ENCODE measurements at places on chromosomes 3 and 15.

DNA sequence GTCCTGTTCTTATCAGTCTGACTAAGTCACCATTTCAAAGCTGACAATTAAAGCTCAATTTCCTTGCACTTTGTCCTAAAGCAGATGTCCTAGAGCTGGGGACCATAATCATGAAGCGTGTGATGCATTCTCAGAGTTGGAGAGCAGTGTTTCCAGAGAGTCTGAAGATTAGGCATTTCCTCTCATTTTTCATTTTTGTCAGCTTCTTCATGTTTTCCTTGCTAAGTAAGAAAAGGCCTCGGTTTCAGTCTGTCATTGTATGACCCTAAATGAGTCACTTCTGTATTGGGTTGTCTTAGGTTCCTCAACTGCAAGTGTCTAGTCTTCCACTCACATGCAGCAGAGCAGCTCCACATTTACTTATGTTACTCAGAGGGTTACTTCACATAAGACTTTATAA, 257.2 kb upstream of the TPRG1 start:
- no peak for DNase-seq

- DNase-seq = no peak
Observed at GRCh38 chr15:65094294-65094995, 17.9 kb downstream of the KBTBD13 start.

DNA sequence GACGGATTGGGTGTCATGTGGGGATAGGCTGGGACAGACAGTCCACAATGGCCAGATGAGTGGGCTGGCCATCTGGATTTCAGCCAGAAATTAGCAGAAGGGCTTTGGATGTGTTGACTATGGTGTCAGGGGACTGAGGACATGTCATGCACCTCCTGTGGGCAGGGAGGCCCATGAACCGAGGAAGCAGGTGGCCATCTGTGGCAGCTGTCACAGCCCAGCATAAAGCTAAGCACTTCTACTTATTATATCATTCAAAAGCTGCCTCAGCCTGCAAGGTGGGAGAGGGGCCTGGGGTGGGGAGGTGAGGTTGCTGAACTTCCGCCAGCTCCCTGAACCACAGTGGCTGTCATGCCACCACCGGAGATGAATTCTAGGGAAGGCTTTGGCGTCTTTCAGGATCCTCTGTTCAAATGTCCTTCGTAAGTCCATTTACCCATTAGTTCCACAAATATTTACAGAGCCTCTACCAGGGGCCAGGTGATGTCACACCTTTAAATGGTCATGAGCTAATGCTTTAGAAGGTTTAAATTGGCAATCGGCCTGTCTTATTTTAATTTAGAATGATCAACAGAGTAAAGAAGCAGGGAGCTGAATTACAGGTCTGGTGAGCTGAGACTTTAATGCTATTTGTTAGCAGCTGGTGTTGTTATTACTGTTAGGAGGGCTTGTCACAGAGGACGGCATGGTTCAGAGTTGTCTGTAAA, 23.6 kb upstream of the CAV3 start:
- DNase-seq = no peak

DNA sequence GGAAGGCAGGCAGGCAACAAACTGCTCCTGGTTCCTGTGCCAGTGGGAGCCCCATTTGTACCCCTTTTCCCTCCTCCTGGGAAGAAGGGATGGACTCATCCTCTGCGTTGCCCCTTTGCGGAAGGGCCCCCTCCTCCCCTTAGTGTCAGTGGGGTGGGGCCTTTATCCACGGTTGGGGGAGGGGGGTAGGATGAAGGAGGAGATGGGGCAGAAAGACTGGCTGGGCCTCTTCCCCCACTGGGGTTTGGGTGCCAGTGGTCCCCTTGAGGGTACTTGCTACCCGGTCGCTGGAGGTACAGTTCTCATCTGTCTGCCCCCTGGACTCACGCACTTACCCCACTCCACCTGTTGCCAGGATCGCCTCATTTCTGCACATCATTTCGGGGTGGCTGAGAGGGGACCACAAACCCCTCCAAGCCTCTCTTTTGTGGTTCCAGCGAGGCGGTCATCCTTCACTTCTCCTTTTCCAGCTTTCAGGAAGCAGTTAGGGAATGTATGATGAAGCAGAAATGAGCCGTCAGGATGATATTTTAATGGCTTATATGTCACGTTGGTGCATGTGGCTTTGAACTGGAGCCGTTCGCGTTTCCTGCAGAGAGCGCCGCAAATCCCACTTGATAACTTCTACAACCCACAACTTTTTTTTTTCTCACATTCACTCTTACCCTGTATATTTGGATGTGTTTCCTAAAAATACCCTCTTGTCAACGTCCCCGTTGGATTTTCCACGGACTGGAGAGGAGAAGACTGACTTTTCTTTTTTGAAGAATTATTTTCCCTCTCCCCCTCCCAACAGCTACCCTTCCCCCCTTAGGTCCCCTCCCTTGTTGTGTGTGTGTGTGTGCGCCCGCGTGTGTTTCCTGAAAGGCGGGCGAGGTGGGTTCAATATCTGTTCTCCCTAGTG, at the start of gene ZIC4:
TSS of gene ZIC4 (minus strand) at position 516 of the 904 bp plus-strand sequence. CDS start 3,746 bp downstream, outside the sequence.
- no peak for DNase-seq

- DNase-seq = no peak
Observed at GRCh38 chr3:123755085-123755484, 129.0 kb downstream of the MYLK start.

DNA sequence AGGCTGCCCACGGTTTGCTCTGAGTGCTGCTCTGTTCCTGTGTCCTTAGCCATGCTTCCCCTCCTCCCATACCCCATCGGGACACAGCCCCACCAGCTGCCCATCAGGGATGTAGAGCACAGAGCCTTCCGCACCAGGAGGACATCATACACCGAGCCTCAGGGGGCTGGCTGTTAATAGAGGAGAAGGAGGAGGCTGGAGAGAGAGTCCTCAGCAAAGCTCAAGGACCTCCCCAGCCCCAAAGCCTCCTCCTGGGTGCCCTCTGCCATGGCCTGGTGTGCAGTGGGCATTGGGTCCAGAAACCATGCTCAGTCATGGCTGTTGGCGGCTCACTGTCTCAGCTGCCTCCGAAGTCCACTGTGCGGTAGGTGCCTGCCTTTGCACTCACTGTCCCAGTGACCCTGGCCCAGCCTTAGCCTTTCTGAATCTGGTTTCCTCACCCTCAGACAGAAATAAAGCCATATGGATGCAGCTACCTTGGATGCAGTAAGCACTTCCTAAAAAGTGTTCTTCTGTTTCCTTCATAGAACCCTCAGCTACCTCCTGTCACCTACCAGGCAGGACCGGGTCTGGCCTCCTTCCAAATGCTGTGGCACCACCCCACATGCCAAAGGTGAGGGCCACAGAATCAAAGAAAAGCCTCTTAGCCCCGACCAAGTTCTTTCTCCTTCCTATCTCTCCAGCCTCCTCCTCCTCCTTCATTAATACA, 53.9 kb downstream of the ACAD9 start:
- DNase-seq = no peak

DNA sequence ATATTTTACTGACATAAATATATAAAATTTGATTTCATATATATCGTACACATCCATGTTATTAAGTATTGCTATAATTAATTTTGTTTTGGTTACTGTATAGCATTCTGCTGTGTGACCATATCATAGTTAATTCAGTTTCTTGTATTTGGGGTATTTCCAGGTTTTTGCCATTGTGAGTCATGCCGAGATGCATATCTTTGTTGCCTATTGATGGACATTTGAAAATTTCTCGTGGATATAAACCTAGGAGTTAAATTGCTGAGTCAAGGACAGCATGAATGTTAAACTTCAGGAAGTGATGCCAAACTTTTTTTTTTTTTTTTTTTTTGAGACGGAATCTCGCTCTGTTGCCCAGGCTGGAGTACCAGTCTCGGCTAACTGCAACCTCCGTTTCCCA, 33.7 kb upstream of the GPR171 start:
- no peak for DNase-seq

DNA sequence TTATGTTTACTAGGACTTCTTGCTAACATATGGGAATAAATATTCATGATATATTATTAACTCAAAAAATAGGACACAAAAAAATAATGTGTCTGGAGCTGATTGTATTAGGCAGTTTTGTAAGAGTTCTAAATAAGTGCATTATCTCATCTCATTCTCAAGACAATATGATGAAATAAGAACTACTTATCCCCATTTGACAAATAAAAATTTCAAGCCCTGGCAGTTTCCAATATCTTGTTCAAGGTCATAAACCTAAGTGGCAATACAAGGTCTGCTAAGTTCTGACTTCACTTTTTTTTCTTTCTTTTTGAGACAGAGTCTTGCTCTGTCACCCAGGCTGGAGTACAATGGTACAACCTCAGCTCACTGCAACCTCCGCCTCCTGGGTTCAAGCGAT, 18.3 kb downstream of the RPN1 start:
- no peak for DNase-seq

DNA sequence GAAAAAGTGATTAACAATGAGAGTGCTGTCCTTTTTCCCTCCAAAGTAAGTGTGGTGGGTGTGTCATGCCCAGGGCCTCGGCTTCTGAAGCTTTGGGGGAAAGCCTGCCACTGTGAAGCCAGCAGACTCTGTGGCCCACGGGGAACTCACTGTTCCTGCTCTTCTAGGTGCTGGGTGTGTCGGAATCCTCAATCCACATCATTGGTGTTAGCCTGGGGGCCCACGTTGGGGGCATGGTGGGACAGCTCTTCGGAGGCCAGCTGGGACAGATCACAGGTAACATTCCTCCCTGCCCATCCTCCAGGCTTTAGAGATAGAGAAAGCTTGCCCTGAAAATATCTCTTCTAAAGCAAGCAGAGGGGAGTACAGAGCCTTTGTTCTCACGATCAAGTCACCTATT, 11.6 kb downstream of the PLA1A start:
- no peak for DNase-seq

- no peak for DNase-seq
Observed at GRCh38 chr15:71291723-71292122, 176.5 kb downstream of the THSD4 start.

DNA sequence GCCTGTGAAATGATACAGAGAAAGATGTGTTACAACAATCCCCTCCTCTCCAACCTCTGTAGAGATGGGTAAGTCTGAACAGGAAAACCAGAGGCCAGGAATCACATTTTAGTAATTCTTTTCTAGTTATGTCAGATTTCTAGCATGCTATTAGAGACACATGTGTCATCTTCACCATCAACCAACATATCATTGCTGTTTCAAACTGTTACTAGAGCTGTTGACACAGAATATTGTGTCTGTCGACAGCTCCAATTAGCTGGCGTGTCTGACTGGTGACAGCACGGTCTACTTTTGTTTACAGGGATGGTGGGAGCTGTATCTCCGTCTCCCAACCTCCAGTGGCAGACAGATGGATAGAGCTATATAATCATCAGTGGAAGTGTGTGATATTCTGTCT, 393.2 kb downstream of the SOX2 start:
- DNase-seq = no peak

GRCh38 chr3:189123595-189124387, 48.0 kb upstream of the TPRG1 start:
- DNase-seq = no peak

GRCh38 chr3:137219801-137220445, 262.1 kb downstream of the IL20RB start:
- no peak for DNase-seq

- no peak for DNase-seq
Observed at GRCh38 chr15:92071045-92071634, 217.6 kb downstream of the SLCO3A1 start.

DNA sequence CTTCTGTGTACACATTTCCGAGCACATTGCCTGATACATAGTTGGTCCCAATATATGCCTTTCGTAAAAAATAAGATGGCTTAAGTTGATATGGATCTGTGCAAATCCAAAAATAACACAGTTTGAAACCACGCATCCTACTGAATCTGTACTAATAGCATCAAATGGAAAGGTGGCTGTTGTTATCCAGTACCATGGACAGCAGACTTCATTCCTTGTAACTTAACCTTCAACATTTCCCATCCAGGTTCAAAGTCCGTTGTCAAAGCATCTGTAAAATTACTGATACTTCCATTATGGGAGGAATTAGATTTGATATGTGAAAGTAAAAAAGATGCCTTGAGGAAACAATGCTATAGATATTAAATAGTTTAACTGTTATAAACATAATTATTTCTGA, 65.5 kb upstream of the C3orf49 start:
- DNase-seq = peak; percentile 24

DNA sequence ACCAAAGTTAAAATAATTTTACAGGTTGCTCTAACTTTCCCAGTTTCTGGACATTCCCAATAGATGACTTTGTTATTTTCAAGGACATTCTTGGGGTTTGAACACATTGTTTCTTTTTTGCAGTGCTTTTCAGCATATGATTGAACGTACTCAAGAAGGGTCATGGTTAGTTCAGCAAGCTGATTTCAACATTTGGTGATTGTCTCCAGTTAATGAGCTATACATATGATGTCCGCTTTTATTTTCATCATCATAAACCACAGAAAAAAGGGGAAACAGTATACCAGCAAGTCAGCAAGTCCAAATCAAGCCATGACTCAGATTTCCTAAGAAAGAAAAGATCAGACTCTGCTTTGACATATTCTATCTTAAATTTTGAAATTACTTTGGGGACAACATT, 69.4 kb downstream of the B3GALNT1 start:
- DNase-seq = no peak

DNA sequence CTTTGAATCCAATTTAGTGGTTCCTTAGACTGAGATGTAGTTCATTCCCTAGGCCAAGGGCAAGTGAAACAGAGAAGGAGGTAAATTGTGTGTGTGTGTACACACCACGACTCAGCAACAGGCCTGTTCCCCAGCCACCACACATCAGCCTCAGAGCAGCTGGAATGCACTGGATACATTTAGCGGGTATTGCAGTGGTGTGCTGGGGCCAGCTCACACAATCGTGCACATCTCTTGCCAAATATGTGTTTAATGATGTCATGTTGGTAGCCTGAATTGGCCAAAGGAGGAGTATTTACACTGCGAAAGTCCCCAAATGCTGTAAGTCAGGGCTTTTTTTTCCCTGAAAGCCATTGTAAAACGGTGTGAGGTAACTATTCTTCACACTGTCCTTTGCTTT, 82.3 kb downstream of the RBPMS2 start:
- no peak for DNase-seq

DNA sequence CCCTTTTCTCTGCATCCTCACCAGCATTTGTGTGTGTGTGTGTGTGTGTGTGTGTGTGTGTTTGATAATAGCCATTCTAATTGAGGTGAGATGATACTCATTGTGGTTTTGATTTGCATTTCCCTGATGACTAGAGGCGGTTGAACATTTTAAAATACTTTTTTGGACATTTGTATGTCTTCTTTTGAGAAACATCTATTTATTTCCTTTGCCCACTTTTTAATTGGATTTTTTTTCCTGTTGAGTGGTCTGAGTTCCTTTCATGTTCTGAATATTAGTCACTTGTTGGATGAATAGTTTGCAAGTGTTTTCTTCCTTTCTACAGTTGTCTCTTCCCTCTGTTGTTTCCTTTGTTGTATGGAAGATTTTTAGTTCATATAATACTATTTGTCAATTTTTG, 54.3 kb upstream of the THSD4 start:
- DNase-seq = no peak

DNA sequence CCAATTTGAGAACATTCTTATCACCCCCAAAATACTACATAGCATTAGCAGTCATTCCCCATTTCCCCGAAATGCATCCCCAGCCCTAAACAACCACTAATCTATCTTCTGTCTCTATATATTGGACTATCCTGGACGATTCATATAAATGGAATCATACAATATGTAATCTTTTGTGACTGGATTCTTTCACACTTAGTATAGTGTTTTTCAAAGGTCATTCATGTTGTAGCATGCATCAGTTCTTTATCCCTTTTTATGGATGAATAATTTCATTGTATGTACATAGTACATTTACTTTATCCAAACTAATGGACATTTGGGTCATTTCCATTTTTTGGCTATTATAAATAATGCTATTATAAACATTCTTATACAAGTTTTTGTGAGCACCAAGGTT, 27.5 kb upstream of the EIF1B start:
- DNase-seq = no peak
